ENCODE measurements at places on chromosomes 1 and 21.

GRCh38 chr1:22290611-22291010 is 147.7 kb upstream of the WNT4 start:
- DNase-seq = no peak

DNA sequence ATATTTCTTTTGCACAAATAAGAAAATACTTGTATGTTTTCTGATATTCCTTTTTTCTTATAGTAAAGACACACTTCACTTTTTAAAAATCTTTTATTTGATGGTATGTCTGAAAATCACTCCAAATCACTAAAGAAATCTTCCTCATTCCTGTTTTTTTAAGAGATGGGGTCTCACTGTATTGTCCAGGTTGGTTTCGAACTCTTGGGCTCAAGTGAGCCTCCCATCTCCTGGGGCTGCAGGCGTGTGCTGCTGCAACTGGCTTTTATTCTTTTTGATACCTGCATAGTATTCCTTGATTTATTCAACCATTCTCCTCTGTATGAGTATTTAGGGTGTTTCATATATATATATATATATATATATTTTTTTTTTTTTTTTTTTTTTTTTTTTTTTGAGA is 88.1 kb downstream of the OSBPL9 start:
- no peak for DNase-seq

DNA sequence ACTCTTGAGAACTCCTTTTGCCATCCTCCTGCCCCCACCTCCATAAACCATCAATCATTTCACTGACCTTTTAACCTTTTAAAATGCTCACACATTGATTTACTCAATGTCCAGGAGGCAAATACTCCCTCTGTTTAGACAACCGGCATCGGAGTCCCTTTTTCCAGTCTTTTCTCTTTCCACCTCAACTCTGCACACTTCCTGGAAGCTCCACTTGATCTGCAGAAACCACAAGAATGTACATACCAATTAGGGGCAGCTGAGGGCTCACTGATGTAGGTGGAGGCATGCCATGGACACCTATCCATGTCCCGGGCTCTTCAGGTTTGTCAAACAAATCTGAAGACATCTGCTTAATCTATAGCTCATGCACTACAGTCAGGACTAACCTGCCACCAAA is 5.3 kb upstream of the AMIGO1 start:
- no peak for DNase-seq

GRCh38 chr1:160777486-160778089 is 18.4 kb upstream of the LY9 start:
- peak; percentile 33 for DNase-seq

- DNase-seq = no peak
Observed at GRCh38 chr1:61323681-61324328, 241.4 kb downstream of the NFIA start.

- DNase-seq = no peak
Observed at GRCh38 chr1:35924838-35925237, 6.1 kb upstream of the AGO3 start.

GRCh38 chr1:10825592-10825991 is 29.1 kb upstream of the CASZ1 start:
- DNase-seq = no peak

DNA sequence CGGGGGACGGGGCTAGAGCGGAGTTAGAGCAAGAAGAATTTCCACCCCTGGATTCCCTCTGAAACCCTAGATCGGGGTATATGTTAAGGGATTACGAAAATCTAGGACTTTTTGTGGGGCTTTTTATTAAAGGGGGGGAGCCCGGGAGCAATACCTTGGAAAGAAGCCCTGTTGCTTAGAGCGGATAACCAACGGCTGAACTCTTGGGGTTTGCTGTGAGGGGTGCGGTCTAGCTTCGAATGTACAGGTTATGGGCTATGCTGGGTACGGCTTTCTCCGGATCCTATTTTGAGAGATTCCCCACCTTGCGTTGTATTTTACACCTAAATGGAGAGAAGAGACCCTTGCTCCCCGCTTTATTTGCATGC is 626 bp downstream of the DYRK3 start:
- peak; percentile 32 for DNase-seq
